ENCODE measurements at places on chromosomes 7 and 10. TPM values are rescaled to one million over a fixed set of nuclear protein-coding genes. Genes with fewer than 3 reads are reported as not detected.

NIPSNAP2 gene
- total RNA-seq, result 101 TPM

COL1A2 gene
- total RNA-seq, result 164 TPM

PRPS1L1 gene
- total RNA-seq, result not detected

AASS gene
- 18.4 TPM for total RNA-seq

ATRNL1 gene
- total RNA-seq, result 90.6 TPM

ITGA8 gene
- 27.4 TPM for total RNA-seq

SEMA3A gene
- total RNA-seq, result 1.1 TPM

NXPH1 gene
- total RNA-seq, result 56.6 TPM

SPDYE8 gene
- total RNA-seq, result not detected

CLCN1 gene
- total RNA-seq, result not detected

SND1 gene
- total RNA-seq, result 144 TPM

ZDHHC6 gene
- total RNA-seq, result 36.7 TPM

Data from adrenal gland (tissue), 19 donors.